ENCODE measurements at places on chromosomes 7 and 10.

- DNase-seq: no peak
These were observed 211.0 kb downstream of the WDR11 start for GRCh38 chr10:121062115-121062514.

GRCh38 chr7:150879345-150879744, 27.0 kb downstream of the AOC1 start:
- DNase-seq: no peak

GRCh38 chr10:29417324-29417723, 128.5 kb downstream of the LYZL1 start:
- no peak for DNase-seq

GRCh38 chr7:48180981-48181380, 9.7 kb downstream of the ABCA13 start:
- DNase-seq: no peak

- no peak for DNase-seq
These were observed 54.3 kb downstream of the CLIP2 start for GRCh38 chr7:74343281-74344131.

DNA sequence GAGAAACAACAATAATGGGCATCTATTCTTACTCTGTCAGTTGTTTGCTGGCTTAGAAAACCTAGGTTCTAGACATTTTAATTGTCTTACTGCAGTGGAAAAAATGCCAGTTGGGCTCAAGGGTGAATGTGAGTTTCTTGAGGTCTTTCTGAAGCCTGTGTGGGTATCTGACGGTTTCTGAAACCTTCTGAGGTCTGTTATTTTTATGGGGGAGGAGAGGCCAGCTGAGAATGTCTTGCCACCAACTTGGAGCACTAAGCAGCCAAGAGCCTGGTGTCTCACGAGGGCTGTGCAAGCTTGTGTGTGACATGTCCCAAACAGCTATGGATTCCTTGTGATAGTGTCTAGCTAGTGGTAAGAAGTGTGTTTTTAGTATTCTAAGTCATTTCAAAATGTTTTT, 24.2 kb upstream of the DDC start:
- DNase-seq: no peak
